ENCODE measurements at places on chromosomes 3 and 15. TPM values are rescaled to one million over a fixed set of nuclear protein-coding genes. Genes with fewer than 3 reads are reported as not detected.

DNA sequence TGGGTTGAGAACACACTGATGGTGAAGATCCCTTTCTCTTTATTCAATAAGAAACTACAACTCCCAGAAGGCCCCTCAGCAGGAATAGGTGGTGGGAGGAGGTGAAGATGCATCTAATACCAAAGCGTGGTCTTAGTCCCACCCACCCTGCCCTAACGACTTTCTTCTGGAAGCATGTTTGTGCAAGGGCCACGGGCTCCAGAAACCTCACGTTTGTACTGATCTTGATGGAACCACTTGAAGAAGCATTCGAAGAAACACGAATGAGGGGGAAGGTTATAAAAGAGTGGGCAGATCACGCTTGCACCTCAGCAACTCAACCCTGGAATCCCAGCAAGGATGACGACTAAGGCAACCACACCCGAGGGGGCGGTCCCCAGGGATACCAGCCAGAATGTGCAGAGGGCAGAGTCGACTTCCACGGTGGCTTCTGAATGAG, 10.6 kb upstream of the SLC25A36 start:
- no peak overlapping the region for H3K4me3 ChIP-seq
- no peak overlapping the region for H3K27ac ChIP-seq
- no peaks in the 10 kb centered on the region for H3K4me1 ChIP-seq
- no peak for DNase-seq

- H3K36me3 ChIP-seq: no peaks in the 10 kb centered on the region
- no peak for DNase-seq
- H3K27me3 ChIP-seq: no peaks in the 10 kb centered on the region
These were observed 3.0 kb downstream of the ROBO2 start for GRCh38 chr3:77042882-77043281.

- no peaks in the 10 kb centered on the region for H3K4me1 ChIP-seq
- no peak for DNase-seq
- H3K27me3 ChIP-seq: no peaks in the 10 kb centered on the region
- H3K27ac ChIP-seq: no peak overlapping the region
These were observed 863.2 kb downstream of the GBE1 start for GRCh38 chr3:80898211-80898610.

GRCh38 chr3:190038050-190038933, 82.4 kb downstream of the P3H2 start:
- no peaks in the 10 kb centered on the region for H3K27me3 ChIP-seq
- no peak for DNase-seq
- no peaks in the 10 kb centered on the region for H3K36me3 ChIP-seq
- H3K27ac ChIP-seq: no peak overlapping the region
- no peak overlapping the region for H3K4me3 ChIP-seq
- H3K4me1 ChIP-seq: peaks cover 4% of the 10 kb centered on the region

GRCh38 chr3:79183496-79183895, 584.3 kb downstream of the ROBO1 start:
- H3K27ac ChIP-seq: no peak overlapping the region
- no peak for DNase-seq
- no peaks in the 10 kb centered on the region for H3K4me1 ChIP-seq
- no peaks in the 10 kb centered on the region for H3K27me3 ChIP-seq
- no peaks in the 10 kb centered on the region for H3K36me3 ChIP-seq

PPARG gene
- 13.1 TPM for total RNA-seq

ERICH6 gene
- not detected for total RNA-seq

RLBP1 gene
- not detected for total RNA-seq
